Camera-type eye (tissue), 1 donor: ENCODE measurements at places on chromosomes 7 and 10. TPM values are rescaled to one million over a fixed set of nuclear protein-coding genes. Genes with fewer than 3 reads are reported as not detected.

Gene AKR1E2
- 22.1 TPM for total RNA-seq

Gene GIGYF1
- 45.0 TPM for total RNA-seq

Gene PIK3AP1
- 5.4 TPM for total RNA-seq

Gene GIMAP7
- 4.1 TPM for total RNA-seq

Gene PIP4K2A
- total RNA-seq, result 24.7 TPM

Gene CPN1
- total RNA-seq, result not detected

Gene CCDC172
- total RNA-seq, result not detected

Gene GPNMB
- 110 TPM for total RNA-seq

Gene HTR5A
- total RNA-seq, result 0.22 TPM

Gene SPDYE16
- total RNA-seq, result 1.2 TPM

Gene GFRA1
- 62.2 TPM for total RNA-seq

Gene PNLIPRP3
- not detected for total RNA-seq

Gene PLEKHA8
- total RNA-seq, result 34.2 TPM

Gene HMX3
- 1.1 TPM for total RNA-seq

Gene ADAM12
- total RNA-seq, result 29.9 TPM

Gene CALHM3
- not detected for total RNA-seq

Gene LAMB4
- 3.7 TPM for total RNA-seq

Gene KLHL7
- total RNA-seq, result 119 TPM

Gene NME8
- total RNA-seq, result not detected

Gene ABCC2
- total RNA-seq, result 3.4 TPM
